ENCODE measurements at places on chromosomes 6 and 20.

- peak; percentile 81 for DNase-seq
Measured at GRCh38 chr20:17536944-17537444, 5.8 kb upstream of the BFSP1 start.

DNA sequence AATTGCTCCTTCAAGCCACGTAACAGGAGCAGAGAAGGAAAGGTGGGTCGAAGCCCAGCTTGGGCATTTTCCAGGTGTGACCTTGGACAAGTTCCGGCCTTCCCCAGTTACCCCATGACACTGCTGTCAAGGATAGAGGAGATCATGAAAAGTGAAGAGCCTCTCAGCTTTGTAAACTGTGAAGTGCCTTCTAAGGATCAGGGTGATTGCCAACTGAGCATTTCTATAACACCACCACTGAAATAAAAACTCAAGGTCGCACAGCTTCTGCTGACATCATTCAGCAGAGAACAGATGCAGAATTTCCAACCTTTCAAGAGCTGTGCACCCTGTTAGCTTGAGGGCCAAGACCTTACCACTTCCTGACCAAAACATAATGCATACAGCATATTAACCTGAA, 24.0 kb upstream of the ZMYND8 start:
- DNase-seq, result no peak

DNA sequence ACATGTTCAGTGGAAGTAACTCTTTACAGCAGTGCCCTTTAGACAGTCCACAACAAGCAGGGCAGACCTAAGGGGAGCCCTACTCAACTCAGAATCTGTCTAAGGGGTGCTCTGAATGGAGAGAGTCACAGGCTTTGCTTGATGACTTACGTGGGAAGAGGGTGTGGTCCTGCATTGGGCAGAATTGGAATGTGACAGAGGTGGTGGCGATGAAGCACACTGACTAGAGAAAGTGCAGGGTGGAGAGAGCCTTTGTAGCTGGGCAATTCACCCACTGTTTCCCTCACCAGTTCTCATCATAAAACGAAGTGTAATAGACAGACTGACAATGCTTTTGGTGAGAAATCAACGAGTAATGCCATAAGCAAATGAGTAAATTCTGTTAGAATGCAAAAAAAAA, 11.2 kb downstream of the TP53INP2 start:
- DNase-seq, result no peak

DNA sequence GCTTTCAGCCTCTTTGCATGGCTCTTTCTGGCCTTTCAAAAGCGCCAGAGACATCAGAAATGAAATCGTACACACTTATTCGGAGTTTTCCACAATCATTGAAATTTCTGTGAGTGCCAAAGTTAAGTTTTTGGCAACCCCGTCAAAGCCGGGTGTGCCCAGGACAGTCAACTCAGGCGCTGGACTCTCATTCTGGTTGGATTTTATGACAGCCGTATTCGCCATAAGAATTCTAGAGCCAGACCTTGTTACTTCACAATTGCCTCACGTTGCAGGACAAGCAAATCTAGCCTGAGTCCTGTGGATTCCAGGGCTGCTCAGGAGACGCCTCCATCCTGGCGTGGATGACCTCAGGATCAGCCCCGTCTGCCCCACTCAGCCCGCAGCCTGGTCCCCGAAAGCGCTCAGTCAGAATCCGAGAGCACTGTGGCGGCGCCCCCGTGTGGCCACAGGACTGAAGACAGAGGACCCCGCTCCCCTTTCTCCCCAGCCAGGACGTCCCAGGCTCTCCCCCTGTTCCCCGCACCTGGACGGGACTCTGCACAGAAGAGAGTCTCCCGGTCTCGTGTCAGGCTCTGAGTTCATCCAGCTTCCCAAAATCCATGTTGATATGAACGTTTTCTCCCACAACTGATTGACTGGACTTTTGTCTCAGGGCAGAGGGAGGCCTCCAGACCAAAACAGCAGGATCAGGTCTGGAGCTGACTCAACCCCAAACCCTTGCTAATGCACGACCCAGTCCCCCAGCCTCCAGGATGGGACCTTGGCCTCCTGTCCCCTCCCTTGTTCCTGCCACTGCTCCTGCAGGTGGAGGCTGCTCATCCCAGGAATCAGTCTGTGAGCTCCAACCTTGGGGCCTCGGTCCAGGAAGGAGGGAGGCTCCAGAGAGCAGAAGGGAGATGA, 38.2 kb downstream of the MICA start:
- DNase-seq, result peak; percentile 49

GRCh38 chr20:53445321-53445731, 148.3 kb downstream of the ZNF217 start:
- DNase-seq, result no peak
